ENCODE measurements at places on chromosomes 6 and 20.

- no peak for DNase-seq
Observed at GRCh38 chr20:57524511-57525176, at the start of gene CTCFL. TSS of gene CTCFL (minus strand) at chr20:57525140. CDS start at chr20:57524205, 935 bp downstream.

- no peak for DNase-seq
Observed at GRCh38 chr20:41335591-41335990, 5.0 kb upstream of the LPIN3 start.

- DNase-seq: no peak
Observed at GRCh38 chr6:7811441-7811840, 85.5 kb downstream of the BMP6 start.

DNA sequence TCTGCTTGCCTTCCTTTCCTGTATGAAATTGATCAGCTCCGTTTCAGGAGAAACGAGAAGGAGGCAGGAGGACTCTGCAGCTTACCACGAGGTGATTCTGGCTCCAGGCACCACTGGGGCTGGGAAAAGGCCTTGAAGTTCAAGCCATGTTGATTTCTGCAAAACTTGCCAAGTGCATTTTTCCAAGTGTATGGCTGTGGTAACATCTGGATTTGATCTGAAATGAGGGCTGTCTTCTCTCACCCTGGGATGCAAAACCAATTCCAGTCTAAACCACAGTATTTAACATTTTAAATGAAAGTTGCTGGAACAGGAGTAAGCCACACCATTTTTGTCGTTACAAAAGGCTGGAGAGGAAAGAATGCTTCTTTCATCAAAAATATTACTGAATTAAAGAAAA lies 36.1 kb upstream of the FAM210B start:
- no peak for DNase-seq

All from activated T-cell treated with anti-CD3 and anti-CD28 coated beads for 4 hours (primary cell).